ENCODE measurements at places on chromosomes 13 and 19. TPM values are rescaled to one million over a fixed set of nuclear protein-coding genes. Genes with fewer than 3 reads are reported as not detected.

DNA sequence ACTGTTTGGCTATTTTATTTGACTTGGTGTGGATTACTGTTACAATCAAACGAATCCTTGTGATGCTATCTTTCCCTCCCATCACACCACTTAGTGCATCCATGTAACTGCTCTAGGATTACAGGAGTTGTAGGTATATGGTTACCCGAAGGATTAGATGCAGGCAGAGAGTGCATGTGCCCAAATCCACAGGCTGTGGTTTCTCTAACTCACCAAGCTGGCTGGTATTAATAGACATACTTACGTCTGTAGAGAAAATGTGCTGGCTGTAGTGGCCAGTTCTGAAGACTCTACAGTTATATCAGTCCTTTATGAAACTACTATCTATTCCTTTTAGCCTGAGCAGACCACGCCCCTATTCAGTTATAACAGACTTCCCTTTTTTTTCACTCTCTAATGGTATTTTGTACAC, 1.1 kb upstream of the HMGB1 start:
- peak; percentile 20 for DNase-seq

GRCh38 chr19:5194641-5195040, 146.0 kb downstream of the PTPRS start:
- DNase-seq: no peak

GRCh38 chr13:48828962-48829411, 146.7 kb upstream of the FNDC3A start:
- peak; percentile 32 for DNase-seq

DNA sequence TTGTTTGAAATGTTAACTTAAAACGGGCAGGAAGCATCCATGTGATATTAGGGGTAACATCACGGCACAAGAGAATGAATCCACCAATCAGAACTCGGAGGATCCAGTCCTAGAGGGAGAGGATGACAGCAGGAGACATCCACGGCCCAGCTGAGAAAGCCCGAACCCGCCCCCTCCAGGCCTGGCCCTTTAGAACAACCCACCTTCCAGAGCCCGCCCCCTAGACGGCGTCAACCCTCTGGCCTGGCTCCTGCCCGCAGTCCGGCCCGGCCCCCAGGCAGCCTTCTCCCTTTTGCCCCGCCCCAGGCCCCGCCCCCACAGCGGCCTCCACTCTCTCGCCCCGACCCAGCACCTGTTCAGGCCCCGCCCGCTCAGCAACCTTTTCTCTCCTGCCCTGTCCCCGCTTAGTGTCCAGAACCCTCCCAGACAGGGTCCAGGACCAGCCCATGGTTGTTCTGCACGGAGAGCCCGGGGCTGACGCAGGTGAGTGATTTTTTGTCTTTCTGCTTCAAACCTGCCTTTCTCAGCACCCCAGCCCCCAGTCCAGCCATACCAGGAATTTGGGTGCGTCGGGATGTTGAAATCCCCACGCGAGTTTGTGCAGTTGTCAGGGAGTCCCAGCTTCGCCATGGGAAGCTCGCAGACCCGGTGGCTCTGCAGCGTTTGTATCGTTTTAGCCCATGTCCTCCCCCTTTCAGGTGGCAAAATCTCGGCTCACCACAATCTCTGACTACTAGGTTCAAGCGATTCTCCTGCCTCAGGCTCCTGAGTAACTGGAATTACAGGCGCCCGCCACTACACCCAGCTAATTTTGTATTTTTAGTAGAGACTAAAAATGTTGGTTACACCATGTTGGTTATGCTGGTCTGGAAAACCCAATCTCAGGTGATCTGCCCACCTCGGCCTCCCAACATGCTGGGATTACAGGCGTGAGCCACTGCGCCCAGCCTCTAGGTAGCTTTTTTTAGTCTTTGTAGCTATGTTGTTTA, 16.1 kb downstream of the ZNF816 start:
- peak; percentile 5 for DNase-seq

DNA sequence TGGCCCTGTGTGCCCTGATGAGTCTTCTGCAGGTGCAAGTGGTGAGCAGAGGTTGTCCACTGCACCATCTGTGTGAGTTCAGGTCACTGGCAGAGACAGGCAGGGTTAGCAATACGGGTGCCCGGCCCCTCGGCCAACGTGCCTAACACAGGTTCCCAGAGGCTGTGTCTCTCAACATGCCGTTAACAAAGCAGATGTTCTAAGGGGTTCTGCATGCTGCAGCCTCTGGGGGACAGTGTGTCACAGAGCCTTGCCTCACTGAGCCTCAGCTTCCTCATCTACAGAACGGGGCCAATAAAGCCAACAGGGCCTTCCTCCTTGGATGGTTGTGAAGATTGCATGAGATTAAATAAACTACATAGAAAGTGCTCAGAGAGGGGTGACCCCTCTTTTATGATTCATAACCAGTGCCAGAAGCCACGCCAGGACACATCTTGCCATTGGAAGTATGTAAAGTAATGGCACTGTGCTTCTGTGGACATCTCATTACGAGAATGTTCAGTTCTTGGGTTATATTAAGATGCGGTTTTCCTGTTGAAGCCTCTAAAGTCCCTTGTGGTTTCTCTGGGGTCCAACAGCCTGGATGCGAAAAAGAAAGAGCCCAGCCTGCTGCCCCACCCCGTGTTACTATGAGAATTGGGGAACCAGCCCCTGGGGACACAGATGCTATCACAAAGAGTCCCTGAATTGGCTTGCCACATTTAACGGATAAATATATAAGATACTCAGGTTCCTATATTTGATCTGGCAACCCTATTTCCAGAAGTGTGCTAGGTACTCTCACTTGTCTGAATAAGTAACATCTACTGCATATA, 11.2 kb upstream of the ARHGEF18 start:
- DNase-seq: no peak

DNA sequence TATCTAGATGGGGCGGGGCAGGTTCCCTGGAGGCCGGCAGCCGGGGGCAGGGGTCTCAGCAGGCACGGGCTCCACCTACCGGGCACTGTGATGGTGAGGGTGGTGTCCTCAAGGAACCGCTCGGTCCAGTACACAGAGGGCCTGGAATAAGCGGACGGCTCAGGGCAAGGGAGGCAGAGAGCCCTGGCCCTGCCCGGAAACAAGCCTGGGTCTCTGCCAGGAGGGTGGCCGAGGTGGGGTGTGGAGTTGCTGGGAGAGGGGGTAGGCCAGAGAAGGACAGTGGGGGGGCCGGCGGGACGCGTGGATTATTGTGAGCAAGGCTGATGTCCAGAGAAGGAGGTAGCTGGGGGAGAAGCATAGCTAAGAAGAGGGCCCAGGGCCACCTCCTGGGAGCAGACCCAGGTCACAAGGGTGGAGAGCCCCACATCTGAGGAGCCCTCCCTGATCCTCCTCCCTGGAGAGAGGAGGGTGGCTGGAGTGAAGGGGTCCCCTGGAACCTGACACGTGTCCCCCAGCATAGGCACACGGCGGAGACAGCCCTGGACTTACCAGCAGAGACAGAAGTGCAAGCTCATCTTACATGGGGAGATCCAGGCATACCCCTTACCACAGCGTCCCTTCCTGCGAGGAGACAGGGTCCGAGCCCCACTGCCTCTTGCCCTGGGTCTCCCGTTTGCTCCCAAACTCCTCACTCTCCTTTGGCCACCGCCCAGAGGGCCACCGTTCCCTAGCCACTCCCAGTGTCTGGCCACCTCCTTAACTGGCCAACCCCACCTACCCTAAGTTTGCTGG, 29.0 kb upstream of the MIER2 start:
- no peak for DNase-seq

DNA sequence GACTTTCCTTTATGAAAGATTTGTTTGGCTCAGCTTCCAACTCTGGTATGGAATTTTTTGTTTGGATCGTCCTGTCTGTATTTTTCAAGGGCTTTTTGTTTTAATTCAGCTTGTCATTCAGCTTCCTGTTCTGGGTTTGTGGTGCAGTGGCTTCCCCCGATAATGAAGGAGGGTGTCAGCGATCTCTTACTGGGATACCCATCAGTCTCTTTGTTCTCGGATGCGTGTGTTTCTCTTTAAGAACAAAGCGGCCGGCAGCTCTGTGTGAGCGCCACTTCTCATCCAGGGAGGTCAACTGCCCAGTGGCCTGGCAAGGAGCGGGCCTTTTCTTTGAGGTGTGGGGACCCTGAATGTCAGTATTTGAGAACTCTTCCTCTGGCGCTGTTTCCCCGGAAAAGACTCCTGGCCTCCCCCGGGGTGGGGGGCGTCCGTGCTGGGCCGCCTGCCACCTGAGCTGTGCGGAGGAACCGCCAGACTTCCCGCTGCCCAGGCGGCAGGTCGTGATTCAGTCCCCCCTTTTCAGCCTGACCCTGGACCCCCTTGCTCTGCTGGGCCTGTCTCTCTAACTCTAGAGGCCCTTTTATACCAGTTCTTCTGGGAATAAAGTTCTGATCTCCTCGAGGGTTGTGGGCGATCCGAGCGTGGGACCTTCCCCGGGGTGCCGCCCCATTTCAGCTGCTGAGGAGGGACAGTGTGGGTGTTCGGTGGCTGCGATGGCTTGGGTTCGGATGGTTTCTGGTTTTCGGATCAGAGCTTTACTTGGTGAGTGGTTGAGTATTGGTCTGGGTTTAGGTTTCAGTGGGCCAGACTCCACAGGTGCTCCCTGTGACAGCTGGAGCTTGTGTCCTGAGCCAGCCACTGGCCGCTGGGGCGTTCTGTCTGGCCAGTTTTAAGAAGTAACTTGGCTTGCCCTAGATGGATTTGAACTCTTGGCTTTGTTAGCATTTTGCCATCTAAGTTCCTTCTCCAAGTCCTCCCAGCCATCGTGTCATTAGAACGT, 3.4 kb downstream of the SF3A2 start:
- DNase-seq: peak; percentile 48

DNA sequence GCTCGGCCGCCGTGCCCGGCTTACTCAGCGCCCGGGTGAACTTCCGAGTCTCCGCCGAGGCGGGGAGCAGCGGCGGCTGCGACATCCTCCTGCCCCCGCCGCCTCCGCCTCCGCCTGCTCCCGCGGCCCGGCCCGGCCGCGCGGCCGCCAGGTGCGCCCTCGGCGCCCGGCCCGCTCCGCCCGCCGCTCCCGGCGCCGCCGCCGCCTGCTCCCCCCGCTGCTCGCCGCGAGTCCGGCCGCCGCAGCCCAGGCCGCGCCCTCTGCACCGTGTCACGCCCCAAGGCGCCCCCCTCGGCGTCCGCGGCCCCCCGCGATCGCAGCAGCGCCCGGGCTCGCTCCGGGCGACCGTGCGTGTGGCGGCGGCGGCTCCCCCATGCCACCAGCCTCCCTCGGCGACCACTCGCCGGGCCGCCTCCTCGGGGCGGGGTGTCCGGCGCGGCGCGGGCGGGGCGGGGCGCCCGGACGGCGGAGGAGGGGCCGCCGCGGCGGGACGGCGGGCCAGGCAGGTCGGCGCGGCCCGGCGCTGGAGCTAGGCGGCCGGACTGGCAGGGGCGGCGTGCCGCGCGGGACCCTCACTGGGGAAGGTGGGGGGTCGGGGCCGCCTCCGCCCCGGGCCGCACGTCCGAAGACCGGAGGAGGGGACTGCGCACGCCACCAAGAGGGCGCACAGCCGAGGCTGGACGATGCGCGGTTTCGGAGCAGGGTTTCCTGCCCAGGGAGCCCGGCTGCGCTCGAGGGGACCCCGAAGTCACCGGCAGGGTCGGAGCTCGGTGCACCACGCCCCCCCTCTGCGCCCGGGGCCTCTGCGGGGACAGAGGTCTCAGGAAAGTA, 108.6 kb upstream of the DOCK9 start:
- DNase-seq: peak; percentile 47

GRCh38 chr19:46289724-46290619, 6.9 kb upstream of the HIF3A start:
- DNase-seq: no peak

The SRRM5 gene
- total RNA-seq: not detected

- peak; percentile 79 for DNase-seq
Measured at GRCh38 chr13:74289861-74290773, 155.9 kb upstream of the KLF12 start.

The LRCH1 gene
- total RNA-seq: 8.8 TPM

GRCh38 chr19:55165952-55166529, 372 bp downstream of the DNAAF3 start:
- DNase-seq: peak; percentile 56

DNA sequence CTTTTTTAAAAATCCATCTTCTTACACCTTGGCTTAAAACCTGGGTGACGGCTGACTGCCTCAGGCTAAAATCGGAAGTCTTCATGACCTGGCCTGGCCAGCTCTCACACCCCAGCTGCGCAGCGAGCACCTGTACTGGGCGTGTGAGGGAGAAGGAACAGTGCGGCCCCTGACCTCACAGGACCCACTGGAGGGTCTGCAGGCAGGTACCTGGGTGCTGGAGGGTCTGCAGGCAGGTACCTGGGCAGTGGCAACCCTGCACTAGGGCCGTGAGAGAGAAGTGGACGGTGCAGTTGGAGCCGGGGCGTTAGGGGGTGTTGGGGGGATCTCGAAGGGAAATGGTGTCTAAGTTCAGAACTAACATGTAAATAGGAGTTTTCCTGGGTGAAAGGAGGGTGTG, 144.3 kb downstream of the STK24 start:
- no peak for DNase-seq

DNA sequence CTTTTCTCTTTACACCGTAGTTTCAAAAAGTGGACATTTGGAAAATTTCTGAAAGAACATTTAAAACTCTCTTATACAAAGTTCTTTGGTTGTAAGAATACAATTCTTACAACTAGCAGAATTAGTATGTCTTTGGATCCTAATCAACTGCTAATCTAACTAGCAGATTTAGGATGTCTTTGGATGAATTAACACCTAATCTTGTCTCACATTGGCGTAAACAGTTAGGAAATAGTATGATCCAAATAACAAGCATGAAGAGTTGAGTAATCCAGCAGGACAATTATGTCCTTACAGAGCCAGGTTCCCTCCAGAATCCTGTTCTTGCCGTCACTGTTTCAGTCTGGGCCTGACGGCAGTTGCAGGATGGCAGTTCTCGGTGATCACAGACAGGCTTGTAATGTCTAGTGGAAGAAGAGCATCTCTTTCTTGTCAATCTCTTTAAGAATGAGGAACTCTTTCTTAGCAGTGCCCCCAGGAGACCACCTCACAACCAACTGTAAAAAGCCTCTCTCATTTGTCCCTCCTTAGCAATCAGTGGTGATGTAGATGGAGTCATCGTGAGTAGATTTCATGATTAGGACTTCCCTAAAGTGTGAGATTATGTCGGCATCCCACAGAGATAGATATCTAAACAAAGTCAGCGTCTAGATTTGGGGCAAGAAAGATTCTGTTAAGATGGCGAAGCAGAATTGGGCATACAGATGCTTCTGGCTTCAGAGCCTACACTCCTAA, 5.7 kb upstream of the TNFSF13B start:
- no peak for DNase-seq

- DNase-seq: peak; percentile 93
Measured at GRCh38 chr19:13398780-13399726, 107.2 kb downstream of the CACNA1A start.

- no peak for DNase-seq
Measured at GRCh38 chr13:33806470-33807248, 11.3 kb upstream of the RFC3 start.

DNA sequence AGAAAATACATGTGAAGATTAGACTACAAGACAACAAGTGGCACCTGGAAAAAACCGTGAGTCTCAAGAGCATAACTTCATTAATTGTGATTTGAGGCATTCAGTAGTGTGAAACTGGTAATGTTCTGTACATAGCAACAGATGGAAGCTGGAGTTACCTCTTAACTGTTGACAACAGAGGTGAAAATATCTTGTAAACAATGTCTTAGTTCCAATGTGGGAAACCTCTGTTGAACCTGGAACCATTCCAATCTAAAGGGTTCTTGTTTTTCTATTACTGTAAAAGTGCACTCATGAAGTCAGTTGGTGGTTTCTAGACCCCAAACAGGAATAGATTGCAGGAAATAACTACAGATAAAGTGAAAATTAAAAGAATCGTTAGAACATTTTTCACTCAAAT, 728.4 kb downstream of the SLITRK1 start:
- no peak for DNase-seq
